ENCODE measurements at places on chromosomes 7 and 10.

DNA sequence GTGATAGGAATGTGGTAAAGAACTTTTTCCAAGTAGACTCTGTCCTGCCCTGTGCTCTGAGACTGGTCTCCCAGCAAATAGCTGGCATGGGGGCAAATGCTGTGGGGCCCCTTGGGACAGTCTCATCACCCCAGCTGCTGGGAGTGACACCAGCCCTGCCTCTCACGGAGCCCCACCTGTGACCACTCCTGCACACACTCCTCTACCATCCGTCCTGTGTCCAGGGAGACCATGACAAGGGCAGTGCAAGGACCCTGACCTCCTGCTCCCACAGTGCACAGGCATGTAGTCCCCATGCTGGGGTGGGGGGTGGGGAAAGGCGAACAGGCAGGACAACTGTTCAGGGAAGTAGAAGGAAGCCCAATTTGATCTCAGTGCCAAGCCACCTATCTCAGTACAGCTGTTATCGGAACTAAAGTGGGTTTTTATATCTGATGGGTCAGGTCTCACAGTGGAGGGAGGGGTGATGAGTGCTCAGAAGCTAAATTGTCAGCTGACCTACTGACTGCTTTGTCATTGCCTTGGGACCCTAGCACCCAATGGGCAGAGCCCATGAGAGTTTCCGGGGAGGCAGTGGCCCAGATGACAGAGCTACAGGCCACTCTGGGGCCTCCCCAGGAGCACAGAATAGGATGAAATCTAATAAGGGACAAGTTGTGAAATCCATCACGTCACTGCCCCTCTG lies 24.5 kb downstream of the VSTM4 start:
- no peak for DNase-seq

DNA sequence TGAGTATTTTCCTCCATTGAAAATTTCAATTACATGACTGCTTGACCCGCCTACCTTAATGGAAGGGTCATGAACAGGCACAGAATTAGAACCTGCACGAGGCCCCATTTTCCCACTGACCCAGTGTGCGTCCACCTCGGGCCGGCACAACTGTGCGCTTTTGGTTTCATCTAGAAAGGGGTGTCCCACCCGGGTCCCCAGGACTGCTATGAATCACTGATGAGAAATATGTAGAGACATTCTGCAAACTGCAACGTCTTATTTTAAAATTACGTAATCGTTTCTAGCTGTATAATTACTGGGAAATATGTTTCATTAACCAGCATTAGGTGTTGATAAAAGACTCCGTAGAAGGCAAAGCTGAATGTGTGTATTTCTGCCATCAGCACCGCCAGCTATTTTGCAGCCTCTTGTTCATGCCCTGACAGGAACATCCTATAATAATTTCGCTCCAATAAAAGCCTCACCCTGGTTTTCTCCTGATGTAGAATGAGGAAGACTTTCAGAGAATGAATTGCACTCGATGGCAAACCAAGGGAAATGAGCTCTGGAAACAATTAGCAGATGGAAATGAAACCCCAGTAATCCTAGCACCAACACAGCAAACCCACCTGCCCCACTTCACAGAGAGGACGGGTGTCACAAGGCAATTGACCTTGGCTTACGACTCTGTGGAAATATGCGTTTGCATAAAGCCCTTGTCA lies 562.1 kb downstream of the DNAJB6 start:
- no peak for DNase-seq

DNA sequence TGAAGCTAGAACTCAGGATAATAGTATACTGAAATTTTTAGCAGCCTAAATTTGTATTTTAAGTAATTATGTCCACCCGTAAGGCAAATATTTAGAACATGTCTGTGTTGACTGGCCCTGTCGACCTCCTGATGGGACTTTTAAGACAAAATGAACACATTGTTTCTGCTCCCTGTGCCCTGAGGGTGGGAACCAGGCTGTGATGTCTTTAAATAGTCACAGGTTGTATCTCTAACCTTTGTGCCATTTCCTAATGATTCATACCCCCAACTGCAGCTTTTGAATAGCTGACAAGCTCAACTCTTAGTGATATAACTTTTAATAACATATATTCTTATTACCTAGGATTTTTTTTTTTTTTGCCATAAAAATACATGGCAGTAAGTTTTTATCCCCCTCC lies 494.9 kb upstream of the AKR1E2 start:
- no peak for DNase-seq

DNA sequence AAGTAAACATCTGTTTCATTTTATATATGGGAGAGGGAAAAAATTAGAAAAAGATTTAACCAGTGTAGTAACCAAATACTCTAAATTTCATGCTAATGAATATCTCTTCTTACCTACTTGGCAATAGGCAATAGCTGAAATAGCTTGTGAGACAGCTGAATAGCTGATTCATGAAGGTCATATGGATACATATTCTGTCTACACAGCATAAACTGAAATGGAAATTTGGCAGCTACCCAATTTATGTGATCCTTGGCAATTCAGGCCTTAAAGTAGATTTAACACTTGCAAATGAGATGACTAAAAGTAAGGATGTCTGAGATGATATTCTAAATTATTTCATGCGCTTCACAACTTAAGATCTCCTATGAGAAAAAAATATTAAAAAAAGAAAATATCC lies 261.2 kb upstream of the SEMA3A start:
- DNase-seq: no peak

- DNase-seq: no peak
Observed at GRCh38 chr10:11837372-11838161, 14.4 kb downstream of the PROSER2 start.

DNA sequence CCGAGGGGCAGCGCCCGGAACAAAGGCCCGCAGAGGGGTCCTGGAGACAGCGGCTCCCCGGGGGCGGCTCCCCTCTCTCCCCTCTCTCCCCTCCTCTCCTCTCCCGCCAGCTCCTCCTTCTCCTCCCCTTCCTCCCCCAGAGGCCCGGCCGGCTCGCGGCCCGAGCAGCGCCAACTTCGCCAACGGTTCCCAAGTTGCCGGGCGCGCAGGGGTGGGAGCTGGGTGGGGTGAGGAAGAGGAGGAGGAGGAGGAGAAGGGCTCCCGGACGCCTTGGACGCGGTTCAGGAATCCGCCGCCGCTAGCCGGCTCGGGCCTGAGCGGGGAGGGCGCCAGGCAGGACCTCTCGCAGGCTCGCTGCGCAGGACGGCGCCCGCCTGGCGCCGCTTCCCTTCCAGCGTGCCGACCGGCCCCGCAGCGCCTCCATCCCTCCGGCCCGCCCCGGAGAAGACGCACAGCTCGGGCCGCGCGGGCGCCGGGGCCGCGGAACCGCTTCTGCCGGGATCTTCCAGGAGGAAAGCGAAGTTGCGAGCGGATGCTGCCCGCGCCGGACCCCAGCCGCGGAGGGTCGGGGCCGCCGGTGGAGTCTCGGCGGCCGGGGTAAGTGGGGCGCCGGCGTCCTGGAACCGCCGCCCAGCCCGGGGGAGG lies at the start of gene CHST3:
TSS of gene CHST3 (plus strand) at position 298 of the 645 bp plus-strand sequence. CDS start 41,448 bp downstream, outside the sequence.
- DNase-seq: no peak

DNA sequence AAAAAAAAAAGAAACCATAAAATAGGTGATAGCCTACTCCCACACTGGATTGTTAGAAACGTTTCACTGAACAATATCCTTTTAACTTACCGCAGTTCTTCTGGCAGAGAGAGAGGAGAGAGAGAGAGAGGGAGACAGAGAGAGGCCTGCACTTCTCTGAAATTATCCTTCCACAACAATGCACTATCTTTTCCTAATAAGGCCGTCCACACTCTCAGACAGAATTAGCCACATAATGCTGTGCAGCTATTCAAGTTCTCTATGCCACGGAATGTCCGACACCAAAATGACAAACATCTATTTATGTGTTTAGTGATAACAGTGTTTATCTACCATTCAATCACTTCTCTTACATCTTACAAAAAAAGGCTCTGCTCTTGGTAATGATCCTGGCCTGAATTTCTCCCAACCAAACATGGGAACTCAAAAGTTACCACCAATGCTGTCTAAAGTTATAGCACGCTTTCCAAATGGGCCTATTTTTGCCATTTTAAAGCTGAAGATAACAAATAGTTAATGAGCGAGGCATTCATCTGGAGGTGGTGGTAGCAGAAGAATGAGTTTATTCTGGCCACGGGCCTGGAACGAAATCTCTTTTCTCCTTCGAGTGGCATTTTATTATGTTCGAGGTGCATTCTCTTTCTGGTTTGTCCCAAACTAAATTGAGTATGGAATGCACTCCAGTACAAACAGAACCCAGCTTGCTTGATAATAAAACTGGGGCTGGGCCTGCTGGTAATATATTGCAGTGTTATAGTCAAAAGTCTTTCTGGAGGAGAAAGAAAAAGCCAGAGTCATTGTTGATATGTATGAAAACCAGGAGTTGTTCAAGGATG lies 160.2 kb upstream of the SVIL start:
- DNase-seq: no peak

GRCh38 chr7:158818325-158819213 lies 10.7 kb downstream of the ESYT2 start:
- DNase-seq: peak; percentile 41

DNA sequence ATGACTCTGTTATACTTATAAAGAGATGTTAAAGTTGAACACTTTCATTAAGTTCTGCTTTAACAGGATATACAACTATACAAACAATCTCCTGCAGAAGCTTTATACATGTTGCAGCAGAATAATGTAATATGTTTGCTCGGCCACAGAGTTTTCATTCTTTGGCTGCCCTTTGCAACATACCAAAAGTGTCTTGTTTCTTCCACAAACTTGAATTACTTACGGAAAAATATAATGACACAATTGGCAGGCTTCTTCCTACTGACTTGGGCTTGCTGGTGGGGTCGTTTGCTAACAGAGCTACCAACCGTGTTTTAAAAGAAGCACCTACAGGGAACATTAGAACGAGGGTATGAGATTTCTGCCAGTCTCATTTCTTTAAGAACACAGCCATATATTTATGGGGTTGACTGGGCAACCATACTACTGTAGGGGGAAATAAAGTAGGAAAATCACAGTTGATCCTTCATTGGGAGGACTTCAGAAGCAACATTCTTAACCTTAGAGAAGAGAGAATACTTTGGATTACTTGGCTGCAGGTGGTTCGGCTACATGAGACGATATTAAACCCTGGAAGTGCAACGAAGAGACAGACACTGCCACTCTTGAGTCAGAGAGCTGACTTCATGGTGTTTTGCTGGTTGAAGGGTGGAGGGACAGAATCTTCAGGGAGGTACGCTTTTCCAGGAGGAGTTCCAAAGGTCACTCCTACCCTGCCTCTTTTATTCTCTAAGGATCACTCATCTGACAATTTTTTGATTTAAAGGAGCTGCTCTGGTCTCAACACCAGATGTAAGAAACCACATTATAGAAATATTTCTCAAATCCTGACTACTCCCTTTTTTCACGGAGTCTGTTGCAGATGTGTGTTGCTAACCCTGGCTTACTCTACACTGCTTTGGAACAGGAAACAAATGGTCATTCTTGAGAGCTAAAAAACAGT lies 123.9 kb downstream of the SEMA3C start:
- DNase-seq: no peak

DNA sequence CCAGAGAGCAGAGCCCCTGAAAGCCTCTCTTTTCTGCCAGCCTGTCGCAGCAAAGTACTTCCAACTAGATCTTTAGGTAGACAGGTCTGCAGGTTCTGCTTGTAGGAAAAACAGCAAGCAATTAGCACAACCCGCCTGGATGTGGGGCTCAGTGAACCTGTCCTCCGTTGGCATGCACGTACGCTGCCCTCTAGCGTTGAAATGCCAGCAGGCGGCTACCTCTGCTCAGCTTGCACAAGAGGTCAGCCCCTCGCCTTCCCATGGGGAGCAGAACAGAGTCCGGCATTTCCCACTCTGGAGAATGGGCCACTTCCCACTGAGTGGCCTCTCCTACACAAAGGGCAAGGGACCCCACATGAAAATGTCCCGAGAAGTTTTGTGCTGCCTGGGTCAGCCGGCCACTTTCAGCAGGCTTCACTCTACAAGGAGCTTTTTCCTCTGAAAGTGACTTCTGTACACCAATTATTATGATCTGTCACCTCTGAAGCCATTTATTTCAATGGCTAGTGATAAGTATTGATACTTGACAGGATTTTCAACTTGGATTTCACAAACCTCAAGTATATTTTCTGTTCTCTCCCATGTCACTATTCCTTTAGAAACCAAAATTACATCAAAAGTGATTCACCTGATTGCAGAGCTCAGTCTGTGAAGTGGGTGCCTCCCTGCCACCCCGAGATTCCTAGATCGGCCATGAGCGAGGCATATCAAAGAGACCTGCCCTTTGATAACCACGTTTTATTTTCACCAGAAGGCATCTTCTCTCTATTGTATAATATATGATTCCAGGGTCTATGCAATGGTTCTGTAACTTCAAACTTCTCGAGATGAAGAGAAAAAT lies 56.7 kb downstream of the JCAD start:
- DNase-seq: peak; percentile 31
